ENCODE measurements at places on chromosomes 13 and 19.

GRCh38 chr13:51330791-51331190, 8.7 kb upstream of the SERPINE3 start:
- DNase-seq, result no peak

- DNase-seq, result no peak
Measured at GRCh38 chr13:19591864-19592263, 30.5 kb upstream of the TPTE2 start.

- DNase-seq, result no peak
Measured at GRCh38 chr13:79522583-79522982, 41.6 kb downstream of the NDFIP2 start.

DNA sequence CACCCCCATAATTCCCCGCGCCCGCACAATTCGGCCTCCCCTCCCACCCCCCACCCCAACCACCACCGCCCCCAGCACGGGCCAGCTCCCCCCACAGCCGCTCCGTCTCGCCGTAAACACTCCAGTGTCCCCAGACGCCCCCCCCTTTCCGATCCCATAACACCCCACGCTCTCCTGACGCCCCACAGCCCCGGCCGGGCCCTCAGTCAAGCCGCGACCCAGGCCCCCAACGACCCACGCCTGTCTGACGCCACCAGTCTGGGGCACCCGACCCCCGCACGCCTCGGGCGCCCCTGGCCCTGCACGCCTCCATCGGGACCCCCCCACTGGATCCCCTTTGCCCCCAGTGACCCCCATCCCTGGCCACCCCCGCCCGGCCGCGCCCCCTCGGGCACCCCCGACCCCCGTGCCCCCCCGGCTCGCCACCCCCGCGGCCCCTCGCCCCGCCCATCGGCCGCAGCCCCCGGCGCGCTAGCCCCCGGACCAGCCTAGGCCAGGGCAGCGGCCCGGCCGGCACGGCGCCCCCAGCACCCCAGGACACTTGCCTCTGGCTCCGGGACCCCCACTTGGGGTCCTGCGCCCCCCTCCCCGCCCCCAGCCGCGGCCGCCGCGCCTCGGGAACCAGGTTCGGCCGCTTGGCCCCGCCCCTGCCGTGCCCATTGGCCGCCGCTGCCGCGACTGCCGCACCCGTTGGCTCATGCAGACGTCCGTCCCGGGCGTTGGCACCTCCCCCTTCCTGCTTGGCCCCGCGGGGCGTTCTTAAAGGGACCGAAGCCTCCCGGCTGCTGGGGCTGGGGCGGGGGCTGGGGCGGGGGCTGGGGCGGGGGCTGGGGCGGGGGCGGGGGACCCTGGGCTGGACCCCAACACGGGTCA, at the start of gene FKBP8:
Gene FKBP8, minus strand, starts transcription at position 633 of the 873 bp plus-strand sequence. CDS start 1,603 bp downstream, outside the sequence.
- DNase-seq, result peak; percentile 91

- no peak for DNase-seq
Measured at GRCh38 chr19:4976401-4977298, 7.7 kb downstream of the KDM4B start.
